Spleen (tissue), 13 donors: ENCODE measurements at places on chromosomes 12 and 14. TPM values are rescaled to one million over a fixed set of nuclear protein-coding genes. Genes with fewer than 3 reads are reported as not detected.

GRCh38 chr14:104351849-104352492, 213.6 kb downstream of the KIF26A start:
- peaks cover 22% of the 10 kb centered on the region for H3K4me1 ChIP-seq
- H3K27ac ChIP-seq = no peak overlapping the region

The NTN4 gene
- 240 TPM for total RNA-seq

DNA sequence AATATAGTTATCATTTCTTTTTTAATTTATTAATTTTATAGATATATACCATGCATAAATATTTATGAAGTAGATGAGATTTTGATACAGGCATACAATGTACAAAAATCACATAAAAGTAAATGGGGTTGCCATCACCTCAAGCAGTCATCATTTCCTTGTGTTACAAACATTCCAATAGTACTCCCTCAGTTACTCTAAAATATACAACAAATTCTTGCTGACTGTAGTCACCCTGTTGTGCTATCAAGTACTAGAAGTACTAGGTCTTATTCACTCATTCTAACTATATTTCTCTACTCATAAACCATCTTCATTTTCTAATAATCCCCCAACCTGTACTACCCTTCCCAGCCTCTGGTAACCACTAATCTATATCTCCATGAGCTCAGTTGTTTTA, 432.6 kb upstream of the SYT1 start:
- no peak for DNase-seq
- H3K27ac ChIP-seq = no peak overlapping the region
- H3K4me1 ChIP-seq = no peaks in the 10 kb centered on the region
- no peak overlapping the region for H3K4me3 ChIP-seq
- no peaks in the 10 kb centered on the region for H3K27me3 ChIP-seq

DNA sequence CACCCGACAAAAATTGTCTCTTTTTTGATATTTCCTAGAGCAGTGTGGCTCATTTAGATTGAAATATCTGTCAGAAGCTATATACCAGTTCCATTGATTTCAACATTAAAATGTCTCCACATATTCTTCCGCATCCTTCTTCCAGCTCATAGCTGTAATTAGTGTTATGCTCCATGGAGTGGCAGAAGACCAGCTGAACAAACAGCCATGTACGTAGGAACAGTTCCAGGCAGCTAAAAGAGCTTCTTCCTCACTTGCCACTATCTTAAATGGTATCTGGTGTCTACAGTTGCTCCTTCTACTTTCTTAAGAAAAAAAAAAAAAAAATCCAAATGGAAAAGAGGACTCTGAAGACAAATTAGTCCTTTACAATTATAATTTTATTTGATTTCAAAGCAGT, 848.0 kb downstream of the DIO2 start:
- H3K27ac ChIP-seq = no peak overlapping the region
- no peaks in the 10 kb centered on the region for H3K4me1 ChIP-seq
- no peaks in the 10 kb centered on the region for H3K36me3 ChIP-seq
- H3K27me3 ChIP-seq = no peaks in the 10 kb centered on the region
- no peak for DNase-seq

GRCh38 chr14:92945544-92945943, 22.6 kb downstream of the CHGA start:
- H3K4me3 ChIP-seq = no peak overlapping the region
- no peaks in the 10 kb centered on the region for H3K4me1 ChIP-seq
- peaks cover 78% of the 10 kb centered on the region for H3K36me3 ChIP-seq
- H3K27ac ChIP-seq = no peak overlapping the region
- DNase-seq = no peak

DNA sequence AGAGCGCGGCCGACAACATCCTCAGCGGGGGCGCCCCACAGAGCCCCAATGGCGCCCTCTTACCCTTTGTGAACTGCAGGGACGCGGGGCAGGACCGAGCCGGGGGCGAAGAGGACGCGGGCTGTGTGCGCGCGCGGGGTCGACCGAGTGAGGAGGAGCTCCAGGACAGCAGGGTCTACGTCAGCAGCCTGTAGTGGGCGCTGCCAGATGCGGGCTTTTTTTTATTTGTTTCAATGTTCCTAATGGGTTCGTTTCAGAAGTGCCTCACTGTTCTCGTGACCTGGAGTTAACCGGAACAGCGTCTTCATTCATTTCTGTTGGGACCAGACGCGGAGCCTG, 103.8 kb upstream of the FKBP4 start:
- H3K4me1 ChIP-seq = peaks cover 7% of the 10 kb centered on the region
- H3K36me3 ChIP-seq = no peaks in the 10 kb centered on the region
- peak overlapping the region; percentile 67 for H3K27ac ChIP-seq
- peak overlapping the region; percentile 60 for H3K4me3 ChIP-seq

DNA sequence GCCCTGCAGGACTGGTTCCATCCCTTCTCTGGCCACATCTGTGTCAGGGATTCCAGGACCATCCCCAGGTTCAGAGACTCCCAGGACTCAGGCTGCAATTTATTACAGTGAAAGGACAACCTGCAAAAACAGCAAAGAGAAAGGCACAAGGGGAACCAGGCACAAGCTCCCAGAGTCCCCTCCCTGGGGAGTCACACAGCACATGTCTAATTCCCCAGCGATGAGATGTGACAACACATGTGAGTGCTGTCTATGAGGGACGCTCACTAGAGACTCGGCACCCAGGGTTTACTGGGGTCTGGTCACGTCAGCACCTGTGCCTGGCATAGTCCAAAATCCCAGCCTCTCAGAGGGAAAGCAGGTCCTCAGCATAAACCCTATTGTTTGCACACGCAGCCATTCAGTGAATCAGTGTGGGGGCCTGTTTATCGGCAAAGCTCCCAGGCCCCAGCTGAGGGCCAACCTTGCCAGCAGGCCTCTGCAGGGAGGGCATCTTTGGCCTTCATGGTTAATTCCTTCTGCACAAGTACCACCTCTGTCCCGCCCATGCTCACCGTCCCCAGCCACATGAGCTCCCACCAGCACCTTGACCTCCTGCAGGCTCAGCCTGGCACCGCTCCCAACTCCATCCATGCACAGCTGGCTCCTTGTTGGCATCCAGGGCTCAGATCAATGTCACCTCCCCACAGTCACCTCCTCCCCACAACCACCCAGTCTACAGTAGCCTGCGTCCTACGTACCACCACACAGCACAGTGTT, 198.9 kb upstream of the SFSWAP start:
- no peaks in the 10 kb centered on the region for H3K36me3 ChIP-seq
- H3K27me3 ChIP-seq = no peaks in the 10 kb centered on the region
- H3K27ac ChIP-seq = no peak overlapping the region
- H3K4me1 ChIP-seq = peaks cover 9% of the 10 kb centered on the region
- peak overlapping the region; percentile 30 for H3K4me3 ChIP-seq

The OLR1 gene
- total RNA-seq = not detected

DNA sequence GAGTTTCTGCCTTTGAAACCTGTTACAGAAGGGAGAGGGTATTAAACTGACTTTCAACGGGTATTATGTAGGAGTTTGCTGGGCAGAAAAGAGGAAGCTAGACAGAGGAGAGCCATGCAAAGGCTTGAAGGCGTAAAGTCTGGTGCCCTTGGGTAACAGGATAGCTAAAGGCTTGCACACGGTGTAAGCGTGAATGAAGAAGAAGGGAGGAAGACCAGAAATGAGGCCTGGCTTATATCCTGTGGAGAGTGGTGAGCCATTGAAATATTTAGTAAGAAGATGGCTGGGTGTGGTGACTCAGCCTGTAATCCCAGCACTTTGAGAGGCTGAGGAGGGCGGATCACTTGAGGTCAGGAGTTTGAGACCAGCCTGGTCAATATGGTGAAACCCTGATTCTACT, 22.6 kb downstream of the SUDS3 start:
- no peaks in the 10 kb centered on the region for H3K4me1 ChIP-seq
- H3K27ac ChIP-seq = no peak overlapping the region
- peaks cover 100% of the 10 kb centered on the region for H3K36me3 ChIP-seq
- DNase-seq = no peak

DNA sequence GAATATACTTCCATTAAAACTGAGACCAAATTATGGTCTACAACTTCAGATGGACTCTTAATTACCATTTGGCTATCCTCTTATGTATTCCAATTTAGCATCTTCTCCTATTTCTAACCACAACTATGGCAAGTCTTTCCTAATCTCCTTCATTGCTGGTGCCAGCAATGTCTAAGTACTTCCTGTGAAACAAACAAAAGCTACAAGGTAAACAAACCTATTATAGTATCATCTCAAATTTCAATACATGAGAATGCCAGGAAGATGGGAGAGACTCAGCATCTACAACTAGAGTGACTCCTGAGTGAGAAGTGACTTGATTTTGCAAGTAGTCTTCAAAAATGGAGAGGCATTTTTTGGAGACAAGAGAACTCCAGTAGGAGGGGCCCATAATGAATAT, 202.9 kb upstream of the ATXN7L3B start:
- H3K4me3 ChIP-seq = no peak overlapping the region
- no peaks in the 10 kb centered on the region for H3K4me1 ChIP-seq

The HOXC6 gene
- not detected for total RNA-seq

The TCHP gene
- 24.7 TPM for total RNA-seq

DNA sequence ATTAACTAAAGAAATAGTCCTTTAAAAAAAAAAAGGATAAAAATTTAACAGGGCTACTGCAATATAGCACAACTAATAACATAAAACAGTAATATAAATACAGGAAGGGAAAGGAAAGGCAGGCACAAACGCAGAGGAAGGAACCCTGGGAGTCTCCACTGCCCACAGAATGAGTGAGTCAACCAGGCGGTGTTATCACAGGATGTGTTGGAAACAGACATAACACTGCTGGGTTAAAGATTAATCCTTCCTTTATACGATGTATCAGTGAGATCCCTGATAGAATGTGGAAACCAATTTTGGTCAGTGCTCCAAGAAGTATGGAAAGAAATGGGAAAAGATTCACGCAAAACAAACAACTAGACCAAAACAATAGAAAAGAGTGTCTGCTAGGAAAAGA, 47.9 kb downstream of the FGD6 start:
- no peaks in the 10 kb centered on the region for H3K36me3 ChIP-seq
- H3K4me1 ChIP-seq = no peaks in the 10 kb centered on the region
- no peaks in the 10 kb centered on the region for H3K27me3 ChIP-seq
- no peak overlapping the region for H3K4me3 ChIP-seq

The CLEC7A gene
- total RNA-seq = 70.7 TPM

GRCh38 chr12:70449074-70449752, 83.1 kb downstream of the KCNMB4 start:
- no peak for DNase-seq
- H3K27ac ChIP-seq = no peak overlapping the region
- no peaks in the 10 kb centered on the region for H3K27me3 ChIP-seq

- no peak overlapping the region for H3K4me3 ChIP-seq
- no peak overlapping the region for H3K27ac ChIP-seq
- no peaks in the 10 kb centered on the region for H3K36me3 ChIP-seq
- no peak for DNase-seq
Measured at GRCh38 chr14:77529213-77529612, 30.6 kb upstream of the ISM2 start.

The BDKRB1 gene
- not detected for total RNA-seq

GRCh38 chr14:76918256-76918781, 92.1 kb downstream of the LRRC74A start:
- H3K27me3 ChIP-seq = no peaks in the 10 kb centered on the region
- peak; percentile 88 for DNase-seq
- H3K36me3 ChIP-seq = no peaks in the 10 kb centered on the region
- H3K4me1 ChIP-seq = peaks cover 82% of the 10 kb centered on the region
